Activated naive CD4-positive, alpha-beta T cell treated with anti-CD3 and anti-CD28 coated beads for 36 hours (primary cell): ENCODE measurements at places on chromosomes 16 and 17.

GRCh38 chr16:31216422-31217135 lies at the start of gene PYDC1:
TSS of gene PYDC1 (minus strand) at chr16:31217135. CDS start at chr16:31217028, 107 bp downstream.
- peak; percentile 18 for DNase-seq

GRCh38 chr17:41664587-41665565 lies 23.8 kb upstream of the EIF1 start:
- no peak for DNase-seq

DNA sequence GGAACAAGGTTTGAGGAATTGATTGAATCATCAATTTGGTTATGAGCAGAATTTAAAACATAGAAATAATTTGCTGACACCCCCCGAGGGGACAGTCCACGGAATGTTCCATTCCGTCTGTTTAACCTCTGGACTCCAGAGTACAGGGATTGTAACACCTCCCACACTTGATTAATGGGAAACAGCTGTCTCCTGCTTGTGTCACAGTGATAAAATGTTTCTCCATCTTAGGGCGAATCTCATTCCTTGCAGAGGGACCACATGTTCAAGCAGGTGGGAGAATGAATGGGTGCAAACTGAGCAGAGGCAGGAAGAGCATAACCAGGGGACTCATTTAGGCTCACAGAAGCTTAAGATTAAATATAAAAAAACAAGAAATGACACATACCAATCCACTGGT lies 249.5 kb upstream of the RBFOX1 start:
- DNase-seq: no peak

DNA sequence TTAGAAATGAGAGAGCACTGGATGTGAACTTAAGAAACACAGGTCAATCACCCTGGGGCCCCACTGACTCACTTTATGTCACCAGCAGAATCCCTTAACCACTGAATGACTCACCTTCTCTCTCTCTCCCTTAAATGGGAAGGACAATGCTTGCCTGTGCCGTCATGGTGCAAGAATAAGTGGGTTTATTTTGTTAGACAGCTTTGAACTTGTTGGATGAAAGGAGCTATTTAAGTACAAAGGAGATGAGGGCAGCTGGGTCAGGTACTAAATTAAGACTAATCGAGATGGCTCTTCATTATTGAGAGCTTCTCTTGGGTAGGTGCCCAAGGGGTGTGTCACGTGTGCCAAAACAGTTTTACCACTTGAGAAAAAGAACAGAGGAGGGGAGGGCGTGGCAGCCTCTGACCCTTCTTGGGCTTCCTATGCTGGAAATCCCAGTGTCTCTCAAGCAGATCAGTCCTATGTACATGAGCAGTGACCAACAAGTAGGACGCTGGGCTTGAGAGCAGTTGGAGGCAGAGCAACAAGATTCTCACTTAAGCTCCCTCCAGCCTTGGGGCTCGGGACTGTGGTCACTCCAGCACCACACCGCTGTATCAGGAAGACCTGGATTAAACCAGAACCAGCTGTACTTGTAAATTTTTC lies 6.7 kb upstream of the KRT31 start:
- DNase-seq: peak; percentile 85

DNA sequence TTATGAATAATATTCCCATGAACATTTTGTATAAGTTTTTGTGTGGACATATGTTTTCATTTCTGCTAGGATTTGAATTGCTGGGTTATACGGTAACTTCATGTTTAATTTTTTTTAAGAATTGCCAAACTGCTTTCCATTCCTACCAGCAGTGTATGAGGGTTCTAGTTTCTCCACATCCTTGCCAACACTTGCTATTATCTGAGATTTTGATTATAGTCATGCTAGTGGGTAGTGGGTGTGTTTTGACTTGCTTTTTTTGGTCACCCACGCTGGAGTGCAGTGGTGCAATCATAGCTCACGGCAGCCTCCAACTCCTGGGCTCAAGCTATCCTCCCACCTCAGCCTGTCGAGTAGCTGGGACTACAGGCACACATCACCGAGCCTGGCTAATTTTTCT lies 3.0 kb upstream of the EEF2K start:
- no peak for DNase-seq

GRCh38 chr16:68776821-68777485 lies 39.9 kb downstream of the CDH1 start:
- DNase-seq: peak; percentile 18

DNA sequence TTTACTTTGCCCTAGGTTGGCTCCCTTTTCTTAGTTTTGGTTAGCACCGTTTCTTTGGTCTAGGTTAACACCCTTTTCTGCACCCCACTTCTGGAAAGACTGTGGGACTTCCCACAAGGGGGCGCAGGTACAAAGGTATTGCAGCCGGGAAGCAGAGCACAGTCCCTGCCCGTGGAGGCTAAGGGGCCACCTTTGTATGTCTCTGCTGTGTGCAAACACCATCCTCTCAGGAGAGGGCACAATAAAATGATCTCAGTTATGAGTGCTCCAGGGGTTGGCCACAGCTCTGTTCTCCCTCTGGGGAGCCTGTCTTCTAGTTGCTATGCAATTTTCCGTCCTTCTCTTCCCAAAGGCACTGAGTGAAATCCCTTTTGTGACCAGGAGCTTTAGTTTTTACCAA lies 28.4 kb upstream of the TMC5 start:
- DNase-seq: peak; percentile 67

DNA sequence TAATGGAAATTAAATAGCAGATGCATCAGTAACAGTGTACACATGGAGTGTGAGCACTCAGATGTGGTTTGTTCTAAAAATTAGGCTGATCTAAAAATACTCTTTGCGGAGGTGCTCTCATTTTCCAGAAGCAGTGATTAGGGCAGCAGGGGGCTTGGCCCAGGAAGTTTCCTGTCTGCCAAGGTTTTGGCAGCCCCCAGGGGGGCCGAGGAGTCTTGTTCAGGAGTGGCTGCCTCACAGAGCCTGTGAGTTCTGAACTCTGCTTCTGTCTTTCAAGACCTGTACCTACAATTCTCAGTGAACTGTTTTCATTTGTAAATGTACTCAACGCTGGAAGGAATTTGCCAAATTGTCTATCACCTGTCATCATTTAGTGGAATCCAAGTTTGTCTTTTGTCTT lies 388.4 kb upstream of the CDH11 start:
- no peak for DNase-seq

- no peak for DNase-seq
These were observed 33.3 kb downstream of the STAT5A start for GRCh38 chr17:42321555-42321954.

- peak; percentile 51 for DNase-seq
These were observed 1.8 kb upstream of the CD300C start for GRCh38 chr17:74547736-74548135.

- DNase-seq: no peak
These were observed 8.3 kb upstream of the KIF18B start for GRCh38 chr17:44955674-44956425.

DNA sequence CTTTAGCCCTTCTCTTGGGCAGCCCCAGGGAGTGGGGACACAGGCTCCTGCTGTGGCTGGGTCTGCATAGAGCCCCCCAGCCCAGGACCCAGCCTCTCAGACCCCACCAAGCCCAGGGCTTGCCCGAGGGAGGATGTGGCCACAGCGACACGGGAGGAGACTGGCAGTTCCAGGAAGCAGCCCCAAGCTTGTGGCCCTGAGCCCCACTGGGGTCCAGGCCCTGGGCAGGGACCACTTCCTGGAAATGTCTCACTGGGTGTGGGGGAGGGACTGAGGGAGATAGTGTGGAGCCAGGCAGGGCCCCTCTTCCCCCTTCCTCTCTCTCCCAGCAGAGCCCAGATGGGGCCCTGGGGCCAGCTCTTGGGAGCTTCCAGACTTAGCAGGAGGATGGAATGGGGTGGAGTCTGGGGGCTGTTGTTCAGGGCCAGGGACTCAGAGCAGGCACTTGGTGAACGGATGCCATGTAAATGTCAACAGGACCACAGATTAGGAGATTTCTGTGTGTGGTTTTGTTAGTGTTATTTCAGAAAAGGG lies 35.3 kb downstream of the ADGRG5 start:
- no peak for DNase-seq

- DNase-seq: no peak
These were observed 14.9 kb upstream of the HS3ST4 start for GRCh38 chr16:25676820-25677219.

DNA sequence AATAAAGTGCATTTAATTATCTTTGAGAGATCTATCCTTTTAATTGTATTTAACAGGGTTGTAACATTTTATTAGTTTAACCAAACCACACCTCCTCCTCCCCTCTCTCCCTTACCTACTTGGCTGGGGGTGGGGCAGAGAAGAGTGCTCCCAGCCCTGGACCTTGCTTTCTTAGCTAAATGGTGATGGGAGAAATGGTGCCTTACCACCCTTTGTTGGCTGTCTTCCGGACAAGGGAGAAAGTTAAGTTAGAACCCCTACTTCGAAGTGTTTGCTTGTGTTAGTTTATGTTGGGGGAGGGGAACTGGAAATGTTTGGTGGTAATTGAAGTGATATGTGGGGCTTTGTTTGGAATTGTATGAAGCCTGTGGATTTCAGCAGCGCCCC lies 3.9 kb downstream of the FZD2 start:
- no peak for DNase-seq

GRCh38 chr17:15289285-15290183 lies 24.4 kb upstream of the PMP22 start:
- DNase-seq: no peak
